ENCODE measurements at places on chromosomes 13 and 19. TPM values are rescaled to one million over a fixed set of nuclear protein-coding genes. Genes with fewer than 3 reads are reported as not detected.
A peak's percentile ranks its signal among the peaks of the same experiment; 100 is the strongest.

Gene ZNF791
- total RNA-seq = 12.2 TPM

Gene FLT1
- 1.3 TPM for total RNA-seq

Gene KLK1
- total RNA-seq = not detected

Gene LSR
- 0.26 TPM for total RNA-seq

Gene IL12RB1
- total RNA-seq = under 0.01 TPM

Gene UBE2L5
- not detected for total RNA-seq

Gene ZNF625
- 7.7 TPM for total RNA-seq

Gene NKG7
- total RNA-seq = not detected

Gene TGFBR3L
- 1.3 TPM for total RNA-seq

Gene C19orf67
- not detected for total RNA-seq

Gene ALDH16A1
- total RNA-seq = 13.9 TPM

Gene ZNF91
- total RNA-seq = 15.7 TPM

Gene ZNF626
- 18.7 TPM for total RNA-seq

Gene LHFPL6
- total RNA-seq = 42.4 TPM

Gene FFAR1
- not detected for total RNA-seq

Gene ZNF547
- total RNA-seq = 4.6 TPM

DNA sequence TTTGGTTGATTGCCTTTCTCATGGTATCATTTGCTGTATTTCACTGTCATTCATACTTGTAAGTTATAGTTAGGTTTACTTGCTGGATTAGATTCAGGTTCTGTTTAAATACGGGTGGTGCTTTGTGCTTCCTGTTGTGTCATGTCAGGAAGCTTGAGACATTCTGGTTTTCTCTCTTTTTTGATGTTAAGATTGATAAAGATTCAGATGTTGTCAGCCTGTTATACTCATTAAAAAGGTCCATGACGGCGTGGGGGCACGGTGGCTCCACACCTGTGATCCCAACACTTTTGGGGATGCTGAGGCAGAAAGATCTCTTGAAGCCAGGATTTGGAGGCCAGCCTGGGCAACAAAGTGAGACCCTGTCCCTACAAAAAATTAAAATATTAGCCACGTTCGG is 45.7 kb downstream of the NAA16 start:
- no peak for DNase-seq

- DNase-seq = no peak
These were observed 142.3 kb downstream of the PCCA start for GRCh38 chr13:100231176-100231575.

- no peak for DNase-seq
These were observed 27.1 kb downstream of the ZNF724 start for GRCh38 chr19:23222998-23223652.

DNA sequence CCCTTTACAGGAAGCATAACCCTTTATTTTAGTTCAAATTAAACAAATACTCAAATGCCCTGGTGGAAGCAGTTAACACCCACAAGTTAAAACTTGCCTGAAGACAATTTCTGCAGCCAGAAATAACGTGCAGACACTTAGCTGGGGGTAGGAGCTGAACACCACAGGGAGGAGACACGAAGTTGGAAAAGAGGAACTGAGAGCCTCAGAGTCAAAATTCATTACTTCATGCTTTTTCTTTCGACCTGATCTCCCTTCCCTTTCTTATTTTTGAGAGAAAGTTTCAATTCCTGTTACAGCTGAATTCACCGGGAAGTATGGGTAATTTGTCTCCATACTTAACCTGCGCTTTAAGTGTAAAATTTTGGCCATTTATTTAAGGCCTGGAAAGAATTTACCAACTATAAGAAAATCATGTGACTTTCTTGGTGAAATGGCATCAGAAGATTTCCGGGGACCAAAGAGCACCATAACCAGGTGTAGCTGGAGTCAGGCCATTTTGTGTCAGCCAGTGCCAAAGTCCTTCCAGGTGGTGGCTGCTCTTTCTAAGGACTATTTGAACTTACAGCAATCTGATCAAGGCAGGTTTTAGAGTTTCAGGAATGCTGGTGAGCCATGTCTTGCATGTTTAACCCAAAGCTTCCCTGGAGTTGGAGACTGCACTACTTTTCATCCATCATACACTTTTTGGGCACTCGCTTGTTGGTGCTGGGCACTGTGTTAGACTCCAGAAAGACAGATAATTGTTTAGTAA is 46.5 kb upstream of the RCBTB2 start:
- no peak for DNase-seq

GRCh38 chr19:1873524-1874473 is 10.4 kb upstream of the KLF16 start:
- DNase-seq = no peak

- DNase-seq = no peak
These were observed 605.8 kb downstream of the PCDH9 start for GRCh38 chr13:66624302-66624701.

DNA sequence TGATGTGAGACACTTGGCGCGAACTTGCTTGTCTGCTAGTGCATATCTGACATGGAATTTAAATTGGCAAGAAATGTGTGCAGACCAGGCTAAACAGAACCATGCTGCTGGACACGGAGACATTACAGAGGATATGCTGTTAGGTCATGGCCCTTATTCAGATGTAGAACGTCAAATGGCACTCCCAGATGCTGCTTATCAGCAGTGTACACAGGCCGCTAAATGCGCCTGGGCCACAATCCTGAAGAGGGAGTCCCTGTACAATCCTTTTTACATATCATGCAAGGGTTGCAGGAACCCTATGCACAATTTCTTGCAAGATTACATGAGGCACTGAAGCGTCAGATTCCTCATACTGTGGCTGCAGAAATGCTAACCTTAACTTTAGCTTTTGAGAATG is 9.3 kb downstream of the ZNF350 start:
- no peak for DNase-seq

- peak; percentile 68 for DNase-seq
These were observed at the start of gene LRFN3 for GRCh38 chr19:35935911-35936737. LRFN3 (plus strand) TSS chr19:35936374; CDS start chr19:35939426, 3,052 bp downstream.

- DNase-seq = no peak
These were observed 17.7 kb downstream of the CRTC1 start for GRCh38 chr19:18701250-18701608.

- DNase-seq = peak; percentile 10
These were observed 7.8 kb upstream of the KLK14 start for GRCh38 chr19:51090471-51090870.

- DNase-seq = no peak
These were observed 11.9 kb downstream of the ZIC5 start for GRCh38 chr13:99959540-99960230.

DNA sequence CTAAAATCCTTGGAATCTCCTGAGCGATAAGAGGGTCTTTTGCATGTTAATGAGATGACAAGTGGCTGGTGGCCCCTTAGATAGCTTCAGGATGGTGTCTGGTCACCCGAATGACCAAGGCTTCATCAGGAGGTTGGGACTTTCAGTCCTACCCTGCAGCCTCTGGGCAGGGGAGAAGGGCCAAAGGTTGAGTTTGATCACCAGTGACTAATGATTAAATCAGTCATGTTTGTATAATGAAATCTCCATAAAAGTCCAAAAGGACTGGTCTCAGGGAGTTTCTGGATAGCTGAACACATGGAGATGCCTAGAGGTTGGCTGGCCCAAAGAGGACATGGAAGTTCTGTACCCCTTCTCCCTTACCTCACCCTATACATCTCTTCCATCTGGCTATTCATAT is 316.2 kb downstream of the MTUS2 start:
- no peak for DNase-seq

GRCh38 chr19:13079542-13079986 is 23.1 kb downstream of the LYL1 start:
- DNase-seq = peak; percentile 80

DNA sequence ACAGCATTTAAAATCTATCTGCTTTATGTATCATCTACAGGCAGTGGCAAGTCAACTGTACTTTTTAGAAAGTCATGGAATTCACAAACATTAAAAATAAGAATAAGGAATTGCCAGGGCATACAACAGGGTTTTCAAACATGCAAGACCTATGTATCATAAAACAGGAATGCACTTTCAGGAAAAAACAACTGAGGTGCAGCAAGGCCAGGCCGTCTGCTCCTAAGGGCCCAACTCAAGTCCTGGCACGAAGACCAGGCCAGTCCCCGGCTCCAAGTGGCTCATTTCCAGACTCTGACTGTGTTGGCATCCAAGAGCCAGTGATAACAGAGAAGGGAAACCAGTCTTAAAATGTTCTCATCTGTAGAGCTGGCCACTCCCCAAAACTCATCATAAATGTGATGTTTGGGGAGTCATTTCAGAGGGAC is 7.1 kb downstream of the RFX2 start:
- peak; percentile 94 for DNase-seq

DNA sequence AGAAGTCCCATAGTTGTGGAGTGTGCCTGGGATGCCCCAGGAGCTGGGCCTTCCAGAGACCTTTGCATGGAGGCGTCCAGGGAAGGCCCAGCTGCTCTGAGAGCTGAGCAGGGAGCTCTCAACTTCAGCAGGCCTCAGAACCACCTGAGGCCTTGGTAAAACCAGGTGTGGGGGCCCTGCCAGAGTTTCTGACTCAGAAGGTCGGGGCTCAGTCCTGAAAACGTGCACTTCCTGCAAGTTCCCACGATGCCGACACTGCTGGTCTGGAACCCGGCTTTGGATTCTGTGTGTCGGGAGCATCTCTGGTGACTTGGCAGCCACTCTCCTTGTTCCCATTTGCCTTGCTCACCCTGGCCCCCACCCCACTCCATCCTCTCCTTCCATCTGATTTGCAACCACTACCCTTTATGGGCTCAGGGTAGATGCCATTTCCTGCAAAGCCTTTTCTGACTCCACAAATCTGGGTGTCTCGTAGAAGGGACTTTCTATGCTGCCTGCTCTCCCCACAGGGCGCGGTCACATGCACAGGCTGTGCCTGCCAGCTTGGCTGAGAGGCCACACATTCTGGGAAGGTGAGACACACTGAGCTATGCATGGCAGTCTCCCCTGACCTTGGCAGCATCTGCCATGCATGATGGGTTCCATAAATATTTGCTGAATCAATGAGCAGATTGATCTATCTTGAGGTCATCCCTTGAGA is 244.7 kb downstream of the COL4A1 start:
- DNase-seq = peak; percentile 59

- peak; percentile 66 for DNase-seq
These were observed 50.9 kb upstream of the TPM4 start for GRCh38 chr19:16025108-16026101.

- DNase-seq = peak; percentile 41
These were observed 6.3 kb upstream of the IGSF23 start for GRCh38 chr19:44607049-44607448.

DNA sequence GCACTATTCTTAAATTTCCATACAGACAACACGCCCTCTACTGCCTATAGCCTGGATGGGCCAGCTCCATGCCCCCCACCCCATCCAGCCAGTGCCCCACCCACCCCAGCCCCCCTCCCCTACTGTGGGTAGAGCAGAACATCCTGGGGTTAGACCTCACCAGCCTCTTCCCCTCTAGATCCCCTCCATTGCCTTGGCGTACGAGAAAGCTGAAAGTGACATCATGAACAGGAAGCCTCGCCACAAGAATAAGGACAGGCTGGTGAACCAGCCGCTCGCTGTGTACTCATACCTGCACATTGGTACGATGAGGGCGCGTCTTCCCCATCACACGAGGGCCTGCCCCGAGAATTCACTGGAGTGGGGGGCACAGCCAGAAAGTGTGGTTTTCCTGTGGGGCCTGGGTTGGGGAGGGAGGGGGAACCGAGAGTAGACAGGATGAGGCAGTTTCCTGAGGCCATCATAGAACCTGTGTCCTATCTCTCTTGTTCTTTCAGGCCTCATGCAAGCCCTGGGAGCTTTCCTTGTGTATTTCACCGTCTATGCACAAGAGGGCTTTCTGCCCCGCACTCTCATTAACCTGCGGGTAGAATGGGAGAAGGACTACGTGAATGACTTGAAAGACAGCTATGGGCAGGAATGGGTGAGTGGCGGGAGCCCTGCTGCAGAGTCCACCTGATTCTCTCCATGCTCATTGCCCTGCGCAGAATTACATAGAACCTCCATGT is 29.1 kb downstream of the ATP12A start:
- DNase-seq = no peak

DNA sequence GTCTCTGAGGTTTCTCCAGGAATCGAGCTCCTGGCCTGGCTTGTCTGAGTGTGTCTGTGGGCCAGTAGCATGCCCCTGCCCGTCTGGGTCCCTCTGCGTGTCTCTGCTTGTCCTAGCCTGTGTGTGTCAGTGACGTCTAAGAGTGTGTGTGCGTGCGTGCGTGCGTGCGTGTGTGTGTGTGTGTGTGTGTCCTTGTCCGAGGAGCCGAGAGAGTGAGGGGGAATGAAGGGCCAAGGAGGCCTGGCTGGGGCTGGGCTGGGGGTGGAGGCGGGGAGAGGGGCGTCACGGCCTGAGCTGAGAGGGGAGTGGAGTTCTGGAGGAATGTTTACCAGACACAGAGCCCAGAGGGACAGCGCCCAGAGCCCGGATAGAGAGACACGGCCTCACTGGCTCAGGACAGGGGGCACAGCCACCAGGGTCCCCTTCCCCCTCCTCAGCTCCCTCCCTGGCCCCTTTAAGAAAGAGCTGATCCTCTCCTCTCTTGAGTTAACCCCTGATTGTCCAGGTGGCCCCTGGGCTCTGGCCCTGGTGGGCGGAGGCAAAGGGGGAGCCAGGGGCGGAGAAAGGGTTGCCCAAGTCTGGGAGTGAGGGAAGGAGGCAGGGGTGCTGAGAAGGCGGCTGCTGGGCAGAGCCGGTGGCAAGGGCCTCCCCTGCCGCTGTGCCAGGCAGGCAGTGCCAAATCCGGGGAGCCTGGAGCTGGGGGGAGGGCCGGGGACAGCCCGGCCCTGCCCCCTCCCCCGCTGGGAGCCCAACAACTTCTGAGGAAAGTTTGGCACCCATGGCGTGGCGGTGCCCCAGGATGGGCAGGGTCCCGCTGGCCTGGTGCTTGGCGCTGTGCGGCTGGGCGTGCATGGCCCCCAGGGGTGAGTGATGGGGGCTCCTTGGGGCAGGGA is at the start of gene AXL:
Gene AXL (plus strand): TSS at position 609 of the 893 bp plus-strand sequence. CDS start 170 bp downstream, at position 779.
- peak; percentile 89 for DNase-seq

GRCh38 chr13:34863360-34864135 is 78.5 kb upstream of the NBEA start:
- DNase-seq = peak; percentile 95

- no peak for DNase-seq
These were observed 75.6 kb upstream of the ZNF507 start for GRCh38 chr19:32269831-32270230.

DNA sequence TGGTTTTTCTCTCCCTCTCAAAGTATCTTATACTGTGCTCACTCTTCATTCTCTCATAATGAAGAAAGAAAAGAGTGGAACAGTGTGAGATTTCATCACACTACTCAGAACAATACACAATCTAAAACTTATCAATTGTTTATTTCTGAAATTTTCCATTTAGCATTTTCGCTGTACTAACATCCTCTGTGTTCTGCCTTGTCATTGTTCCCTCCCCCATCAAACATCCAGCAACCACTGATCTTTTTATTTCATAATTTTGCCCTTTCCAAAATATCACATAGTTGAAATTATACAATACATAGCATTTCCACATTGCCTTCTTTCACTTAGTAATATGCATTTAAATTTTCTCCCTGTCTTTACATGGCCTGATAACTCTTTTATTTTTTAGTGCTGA is 658.7 kb downstream of the SLITRK1 start:
- no peak for DNase-seq

GRCh38 chr13:50945669-50946068 is 36.1 kb downstream of the RNASEH2B start:
- DNase-seq = no peak
